ENCODE measurements at places on chromosomes 1 and 21.
A peak's percentile ranks its signal among the peaks of the same experiment; 100 is the strongest.

DNA sequence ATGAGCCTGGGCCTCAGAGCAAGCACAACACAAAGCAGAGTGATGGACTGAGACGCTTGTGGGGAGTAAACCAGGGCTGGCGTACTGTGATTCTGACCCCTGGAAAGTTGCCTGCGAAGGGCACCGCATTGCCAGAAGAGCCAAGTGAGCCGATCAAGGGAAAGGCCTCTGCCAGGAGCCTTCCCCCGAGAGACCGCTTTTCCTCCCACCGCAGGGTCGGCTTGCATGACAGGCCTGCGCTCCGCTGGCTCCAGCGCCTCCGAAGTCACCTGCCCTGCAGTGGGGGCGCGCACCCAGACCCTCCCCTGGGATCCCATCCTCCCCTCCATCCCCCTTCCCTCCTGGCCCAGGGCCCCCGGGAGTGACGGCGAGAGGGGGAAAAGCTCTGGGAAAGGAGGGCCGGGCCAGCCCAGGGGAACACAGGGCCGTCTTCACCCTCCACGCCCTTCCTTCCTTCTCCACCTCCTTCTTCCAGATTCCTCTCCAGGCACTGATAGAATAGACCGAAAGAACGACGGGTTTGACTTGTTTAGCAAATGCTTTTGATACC lies 165.0 kb downstream of the TRIM33 start:
- DNase-seq, result peak; percentile 55

GRCh38 chr21:25936776-25937175 lies 202.0 kb downstream of the GABPA start:
- DNase-seq, result no peak

GRCh38 chr1:201414051-201414738 lies 7.3 kb downstream of the TNNI1 start:
- DNase-seq, result no peak

- DNase-seq, result no peak
Observed at GRCh38 chr1:66267201-66267940, 266.6 kb upstream of the SGIP1 start.

DNA sequence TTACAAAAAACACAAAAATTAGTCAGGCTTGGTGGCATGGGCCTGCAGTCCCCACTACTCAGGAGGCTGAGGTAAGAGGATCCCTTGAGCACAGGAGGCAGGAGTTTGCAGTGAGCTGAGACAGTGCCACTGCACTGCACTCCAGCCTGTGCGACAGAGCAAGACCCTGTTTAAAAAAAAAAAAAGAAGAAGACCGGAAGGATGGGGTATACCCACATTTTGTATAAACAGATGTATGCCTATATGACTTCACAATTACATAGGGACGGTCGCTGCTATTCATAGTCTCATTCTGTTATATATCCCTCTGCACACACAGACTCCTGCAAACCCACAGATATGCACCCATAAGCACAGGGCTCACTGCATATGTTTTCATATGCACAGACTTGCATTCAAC lies 12.7 kb downstream of the LCK start:
- no peak for DNase-seq

- no peak for DNase-seq
Observed at GRCh38 chr1:154837034-154837671, 32.9 kb downstream of the KCNN3 start.

- no peak for DNase-seq
Observed at GRCh38 chr21:22725436-22725835, 1727.2 kb downstream of the NCAM2 start.

DNA sequence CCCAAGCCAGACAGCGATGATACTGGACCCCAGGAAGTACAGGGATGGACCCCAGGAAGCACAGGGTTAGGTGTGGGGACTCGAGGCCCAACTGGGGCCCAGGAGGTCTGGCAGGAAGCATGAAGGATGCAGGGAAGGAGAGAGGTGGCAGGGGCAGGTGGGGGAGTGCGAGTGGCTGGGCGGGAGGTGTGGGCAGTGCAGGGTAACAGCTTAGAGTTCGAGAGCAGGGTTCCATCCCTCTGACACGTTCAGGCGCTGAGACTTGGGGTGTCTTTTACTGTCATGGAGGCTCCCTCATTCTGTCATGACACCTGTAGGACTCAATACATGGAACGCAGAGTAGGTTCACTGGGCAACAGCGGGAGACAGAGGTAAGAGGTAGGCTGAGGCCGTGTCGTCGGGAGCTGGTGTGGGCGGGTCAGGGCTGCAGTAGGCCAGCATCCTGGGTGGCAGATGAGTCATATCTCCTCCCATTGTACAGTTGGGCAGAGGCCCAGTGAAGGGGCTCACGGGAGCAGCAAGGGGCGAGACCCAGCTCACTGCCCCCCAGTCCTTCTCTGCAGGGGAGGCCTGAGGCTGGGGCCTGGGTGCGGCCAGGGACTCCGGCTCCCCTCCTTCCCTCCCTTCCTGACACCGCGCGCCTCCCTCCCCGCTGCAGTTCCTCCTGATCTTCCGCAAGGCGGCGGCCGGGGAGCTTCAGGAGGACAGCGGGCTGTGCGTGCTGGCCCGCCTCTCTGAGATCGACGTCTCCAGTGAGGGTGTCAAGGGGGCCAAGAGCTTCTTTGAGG lies 11.6 kb upstream of the CTRC start:
- DNase-seq, result no peak

DNA sequence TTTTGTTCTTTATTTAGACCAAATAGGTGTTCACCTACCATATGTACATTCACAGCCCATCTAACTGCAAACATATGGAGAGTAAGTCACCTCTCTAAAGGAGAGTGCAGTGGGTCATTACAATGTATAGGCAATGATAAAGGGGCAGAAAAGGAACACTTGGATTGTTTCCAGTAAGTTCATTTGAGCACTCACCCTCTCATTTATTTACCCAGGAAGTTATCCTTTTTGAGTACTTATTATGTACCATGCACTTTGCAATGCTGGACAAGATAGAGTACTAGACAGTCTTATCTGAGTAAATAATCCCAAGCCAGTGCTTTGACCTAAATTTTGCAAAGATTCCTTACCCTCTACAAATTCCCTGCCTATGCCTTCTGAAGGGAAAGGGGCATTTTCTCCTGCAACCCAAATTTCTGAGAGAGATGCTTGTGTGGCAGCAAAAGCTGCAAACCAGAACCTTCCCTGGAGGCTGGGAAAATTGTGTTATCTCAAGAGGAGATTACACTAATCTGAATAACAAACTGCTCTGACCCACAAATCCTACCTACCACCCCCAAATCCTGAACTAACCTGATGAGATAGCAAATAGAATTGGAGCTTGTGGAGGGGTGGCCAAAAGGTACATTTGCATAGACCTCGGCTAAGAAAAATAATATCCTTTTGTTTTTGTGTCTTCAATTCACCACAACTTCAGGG lies 18.6 kb upstream of the RGS8 start:
- DNase-seq, result no peak

- no peak for DNase-seq
Observed at GRCh38 chr1:235923466-235924021, 56.8 kb upstream of the LYST start.

DNA sequence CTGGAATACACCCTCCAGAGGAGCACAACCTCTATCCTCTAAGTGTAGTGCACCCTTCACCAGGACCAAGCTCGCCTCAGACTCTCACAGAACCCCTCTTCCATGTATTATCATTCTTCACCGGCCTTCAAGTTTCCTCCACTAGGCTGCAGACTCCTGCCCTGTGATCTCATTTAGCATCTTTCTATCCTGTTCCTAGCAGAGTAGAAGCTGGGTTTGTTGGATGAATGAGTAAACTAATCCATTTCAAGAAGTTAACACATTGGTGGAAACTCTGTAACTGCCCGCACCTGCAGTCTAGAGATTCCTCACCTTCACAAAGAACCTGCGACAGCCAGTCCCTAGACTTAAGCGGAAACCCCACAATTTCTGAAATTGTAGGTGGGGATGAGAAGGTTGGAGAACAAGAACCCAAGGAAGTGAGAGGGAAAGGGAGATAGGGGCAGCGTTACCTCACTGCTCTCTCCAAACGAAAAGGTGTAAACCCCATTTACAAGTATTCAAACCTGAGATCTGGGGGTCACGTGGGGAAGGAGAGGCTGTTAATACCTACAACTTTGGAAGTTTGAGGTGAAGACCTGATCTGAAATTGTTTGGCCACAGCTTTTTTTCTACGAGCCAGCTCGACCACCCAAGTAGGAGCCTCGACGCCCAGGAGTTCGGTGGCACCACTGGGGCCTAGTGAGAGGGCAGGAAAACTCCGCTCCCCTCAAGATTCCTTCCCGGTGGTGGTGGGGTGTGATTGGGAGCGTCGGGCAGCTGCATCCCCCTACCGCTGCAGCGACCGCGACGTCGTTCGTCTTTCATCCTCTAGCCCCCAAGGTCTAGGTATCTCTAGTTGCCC lies 1.2 kb downstream of the PTPN14 start:
- DNase-seq, result no peak

GRCh38 chr1:232428786-232429530 lies 201.0 kb downstream of the SIPA1L2 start:
- no peak for DNase-seq

DNA sequence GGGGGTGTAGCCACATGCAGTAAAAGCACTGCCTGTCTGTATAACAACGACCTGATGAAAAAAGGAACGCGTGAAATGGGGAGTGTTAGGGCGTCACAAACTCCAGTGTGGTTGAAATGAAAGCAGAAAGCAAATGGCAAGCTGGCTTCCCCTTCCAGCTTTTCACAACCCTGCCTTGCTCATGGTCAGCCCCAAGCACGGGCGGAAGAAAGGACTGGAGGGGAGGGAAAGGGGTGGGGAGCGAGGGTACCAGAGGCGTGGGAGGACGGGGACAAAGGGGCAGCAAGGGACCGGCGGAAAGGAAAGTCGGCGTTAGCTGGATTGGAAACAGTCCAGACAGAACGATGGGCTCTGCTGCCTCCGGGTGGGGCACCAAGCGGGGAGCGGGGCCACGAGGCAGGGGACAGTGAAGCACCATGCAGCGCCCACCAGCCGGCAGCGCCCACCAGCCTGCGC lies 9.6 kb downstream of the VPS26C start:
- DNase-seq, result no peak

- peak; percentile 95 for DNase-seq
Observed at GRCh38 chr1:173476665-173477285, 360 bp upstream of the PRDX6 start.

GRCh38 chr1:19319196-19319595 lies 7.1 kb downstream of the SLC66A1 start:
- no peak for DNase-seq

GRCh38 chr1:59845091-59845490 lies 30.3 kb downstream of the HOOK1 start:
- no peak for DNase-seq

GRCh38 chr1:21342961-21343838 lies 52.9 kb upstream of the ECE1 start:
- no peak for DNase-seq

- DNase-seq, result no peak
Observed at GRCh38 chr1:182430263-182431068, 19.5 kb upstream of the RGSL1 start.

GRCh38 chr1:22001409-22001808 lies at the start of gene CELA3A:
CELA3A (plus strand) TSS chr1:22001657; CDS start chr1:22001675, 18 bp downstream.
- no peak for DNase-seq

GRCh38 chr1:198492872-198493271 lies 47.6 kb downstream of the ATP6V1G3 start:
- DNase-seq, result no peak

DNA sequence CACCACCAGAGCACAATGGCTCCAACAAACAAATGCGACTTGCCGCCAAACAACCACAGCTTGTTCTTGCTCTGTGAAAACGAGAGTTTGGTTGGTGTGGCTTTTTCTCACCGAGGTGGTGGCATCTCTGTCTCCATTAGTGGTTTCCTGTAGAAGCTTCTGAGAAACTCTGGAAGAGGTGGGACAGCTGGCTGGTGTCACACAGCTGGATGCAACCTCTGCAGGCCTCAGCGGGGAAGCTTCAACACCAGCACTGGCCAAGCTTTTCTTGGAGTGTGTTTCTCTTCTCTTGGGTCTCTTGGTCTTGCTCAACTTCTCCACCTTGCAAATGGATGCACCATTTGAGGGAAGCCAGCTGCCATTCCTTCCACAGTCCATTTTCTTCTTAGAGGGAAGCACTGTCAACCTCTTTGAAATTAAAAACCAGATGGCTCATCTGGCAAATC lies 124.8 kb downstream of the KCNN3 start:
- no peak for DNase-seq

DNA sequence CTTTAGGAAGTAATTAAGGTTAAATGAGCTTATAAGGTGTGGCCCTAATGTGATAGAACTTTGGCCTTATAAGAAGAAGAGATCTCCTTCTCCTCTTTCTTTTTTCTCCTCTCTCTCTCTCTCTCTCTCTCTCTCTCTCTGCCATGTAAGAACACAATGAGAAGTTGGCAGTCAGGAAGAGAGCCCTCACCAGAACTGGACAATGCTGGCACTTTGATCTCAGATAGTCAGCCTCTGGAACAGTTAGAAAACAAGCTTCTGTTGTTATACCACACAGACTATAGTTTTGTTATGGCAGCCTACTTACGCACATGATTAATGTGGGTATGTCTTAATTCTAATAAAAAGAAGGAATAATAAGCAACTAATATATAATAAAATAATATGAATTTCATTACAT lies 444.2 kb upstream of the LRRC7 start:
- DNase-seq, result no peak

- no peak for DNase-seq
Observed at GRCh38 chr1:1758692-1759455, 19.4 kb downstream of the NADK start.
